ENCODE measurements at places on chromosomes 6 and 20. TPM values are rescaled to one million over a fixed set of nuclear protein-coding genes. Genes with fewer than 3 reads are reported as not detected.

DNA sequence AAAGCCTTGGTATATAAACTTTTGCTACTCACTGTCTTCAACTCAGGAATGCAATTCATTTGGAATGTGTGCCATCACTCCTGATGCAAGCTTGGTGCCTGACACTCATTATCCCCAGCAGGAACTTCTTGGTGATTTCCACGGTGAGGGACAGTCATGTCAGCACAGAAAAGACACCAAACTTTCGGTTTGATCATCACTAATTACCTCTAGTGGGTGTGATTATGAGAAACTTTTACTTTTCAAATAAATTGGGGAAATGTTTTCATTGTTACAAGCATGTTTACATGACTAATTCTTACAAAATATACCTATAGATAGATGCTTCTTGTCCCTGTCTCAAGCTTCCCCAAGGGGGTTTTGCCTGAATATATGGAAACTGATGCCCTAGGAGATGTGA, 40.9 kb downstream of the RPP40 start:
- DNase-seq = no peak

The NRSN1 gene
- 0.78 TPM for polyA plus RNA-seq

The CCN2 gene
- polyA plus RNA-seq = 413 TPM

The ZNF311 gene
- 5.4 TPM for polyA plus RNA-seq

The ZNF341 gene
- polyA plus RNA-seq = 2.4 TPM

The KCNG1 gene
- 7.9 TPM for polyA plus RNA-seq

The SLC17A9 gene
- 2.6 TPM for polyA plus RNA-seq

- DNase-seq = no peak
Observed at GRCh38 chr20:6884114-6884513, 116.6 kb downstream of the BMP2 start.

DNA sequence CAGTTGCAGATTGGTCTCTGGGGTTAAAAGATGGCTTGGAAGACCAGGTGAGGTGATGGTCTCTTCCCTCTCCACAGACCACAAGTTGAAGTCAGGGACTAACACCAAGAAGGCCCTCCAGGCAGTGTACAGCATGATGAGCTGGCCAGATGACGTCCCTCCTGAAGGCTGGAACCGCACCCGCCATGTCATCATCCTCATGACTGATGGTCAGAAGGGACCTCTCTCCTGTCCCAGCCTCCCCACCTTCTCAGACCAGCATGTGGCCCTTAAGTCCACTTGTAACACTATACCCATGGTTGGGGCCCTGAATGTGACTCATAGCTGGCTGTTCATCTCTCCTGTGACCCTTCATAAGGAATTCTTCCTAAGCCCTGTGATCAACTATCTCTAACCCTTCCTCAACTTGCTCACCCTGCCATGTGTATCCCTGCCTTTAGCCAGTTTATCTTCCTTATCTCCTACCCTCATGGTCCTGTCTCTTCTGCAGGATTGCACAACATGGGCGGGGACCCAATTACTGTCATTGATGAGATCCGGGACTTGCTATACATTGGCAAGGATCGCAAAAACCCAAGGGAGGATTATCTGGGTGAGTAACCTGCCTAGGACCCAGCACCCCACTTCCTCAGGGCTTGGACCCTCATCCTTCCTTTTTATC, 3.0 kb downstream of the CFB start:
- no peak for DNase-seq

- DNase-seq = no peak
Observed at GRCh38 chr20:49381558-49382493, 100.6 kb downstream of the KCNB1 start.

DNA sequence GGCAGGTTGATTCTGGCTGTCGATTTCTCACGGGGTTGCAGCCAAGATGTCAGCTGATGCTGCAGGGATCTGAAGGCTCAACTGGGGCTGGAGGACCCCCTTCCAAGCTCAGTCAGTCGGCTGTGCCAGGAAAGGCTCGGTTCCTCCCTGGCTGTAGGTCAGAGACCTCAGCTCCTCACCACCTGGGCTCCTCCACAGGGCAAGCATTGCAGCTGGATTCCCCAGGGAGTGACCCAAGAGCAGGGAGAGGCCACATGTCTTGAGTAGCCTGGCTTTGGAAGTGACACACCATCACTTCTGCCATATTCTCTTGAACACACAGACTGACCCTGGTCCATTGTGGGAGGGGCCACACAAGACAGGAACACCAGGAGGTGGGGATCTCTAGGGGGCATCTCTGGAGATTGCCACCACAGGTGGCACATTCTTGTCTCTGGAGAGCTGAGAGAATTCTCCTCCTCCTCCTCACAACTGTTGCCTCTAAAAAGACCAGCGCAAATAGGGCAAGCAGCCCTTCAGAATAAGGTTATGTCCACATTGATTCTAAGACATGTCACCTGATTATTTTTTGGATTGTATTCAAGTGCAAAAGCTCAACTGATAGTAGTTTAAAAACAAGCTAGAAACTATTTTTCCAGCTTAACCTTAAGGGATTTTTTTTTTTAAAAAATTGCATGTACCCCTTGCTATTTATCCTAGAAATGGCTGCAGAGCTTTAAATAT, 270.5 kb downstream of the NRN1 start:
- DNase-seq = no peak

GRCh38 chr6:76634695-76635094, 562.2 kb upstream of the IMPG1 start:
- DNase-seq = no peak

The POLR1H gene
- 33.5 TPM for polyA plus RNA-seq

DNA sequence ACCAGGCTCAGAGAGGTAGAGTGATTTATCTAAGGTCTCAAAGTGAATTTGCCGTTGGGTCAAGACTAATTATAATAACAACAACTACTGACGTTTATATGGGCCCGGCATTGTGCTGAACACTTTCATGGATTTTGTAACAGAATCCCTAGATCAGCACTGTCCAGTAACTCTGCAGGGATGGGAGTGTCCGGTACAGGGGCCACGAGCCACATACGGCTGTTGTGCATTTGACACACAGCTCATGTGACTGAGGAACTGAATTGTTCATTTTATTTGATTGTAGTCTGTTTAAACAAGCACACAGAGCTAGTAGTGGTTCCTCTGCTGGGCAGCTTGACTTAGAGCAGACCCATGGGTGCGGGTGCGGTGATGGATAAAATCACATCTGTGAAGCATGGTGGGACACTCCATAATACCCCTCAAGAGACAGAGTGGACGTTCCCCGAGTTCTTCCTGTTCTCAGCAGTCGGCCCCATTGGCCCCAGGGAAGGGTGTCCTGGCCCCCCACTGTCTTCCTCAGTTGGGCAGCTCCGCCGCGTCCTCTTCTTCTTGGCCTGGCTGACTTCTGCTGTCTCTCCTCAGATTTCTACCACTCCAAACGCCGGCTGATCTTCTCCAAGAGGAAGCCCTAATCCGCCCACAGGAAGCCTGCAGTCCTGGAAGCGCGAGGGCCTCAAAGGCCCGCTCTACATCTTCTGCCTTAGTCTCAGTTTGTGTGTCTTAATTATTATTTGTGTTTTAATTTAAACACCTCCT, 6.8 kb downstream of the CDKN1A start:
- DNase-seq = no peak

The CYP24A1 gene
- 3.4 TPM for polyA plus RNA-seq

The IL17A gene
- polyA plus RNA-seq = not detected

The TPX2 gene
- 38.2 TPM for polyA plus RNA-seq

DNA sequence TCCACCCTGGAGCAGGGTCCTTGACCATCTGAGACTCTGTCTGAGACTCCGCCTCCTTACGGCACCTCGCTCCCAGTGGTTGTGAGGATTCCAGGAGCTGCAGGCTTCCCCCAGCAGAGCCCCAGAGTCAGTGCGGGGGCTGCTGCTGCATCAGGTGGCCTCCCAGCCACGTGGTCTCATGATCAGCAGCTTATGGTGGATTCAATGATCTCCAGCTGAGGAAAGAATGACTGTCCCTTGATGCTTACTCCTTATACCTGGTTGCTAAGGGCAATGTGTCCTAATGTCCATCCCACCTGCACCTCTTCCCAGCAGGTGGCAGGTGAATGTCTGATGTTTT, 40.0 kb downstream of the SLC22A1 start:
- DNase-seq = no peak

GRCh38 chr6:43789447-43789846, 19.4 kb downstream of the VEGFA start:
- DNase-seq = no peak

GRCh38 chr6:132866762-132867449, 52.5 kb downstream of the RPS12 start:
- DNase-seq = no peak

DNA sequence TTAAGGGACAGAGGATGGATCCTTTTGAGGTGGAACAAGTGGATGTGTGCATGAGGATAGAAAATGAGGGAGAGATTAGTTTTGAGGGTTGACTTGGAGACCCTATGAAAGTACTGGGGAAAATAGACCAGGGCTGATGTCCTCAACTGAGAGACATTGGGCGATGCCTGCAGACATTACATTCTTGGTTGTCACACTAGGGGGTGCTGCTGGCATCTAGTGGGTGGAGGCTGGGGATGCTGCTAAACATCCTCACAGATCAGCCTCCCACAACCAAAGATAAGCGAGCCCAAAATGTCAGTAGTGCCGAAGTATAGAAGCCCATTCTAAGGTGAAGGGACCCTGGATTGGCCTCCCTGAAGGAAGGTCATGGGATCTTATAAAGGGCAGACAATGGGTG, 63.3 kb downstream of the MOCS1 start:
- no peak for DNase-seq

- no peak for DNase-seq
Observed at GRCh38 chr20:43472671-43473380, 15.1 kb downstream of the SRSF6 start.

- no peak for DNase-seq
Observed at GRCh38 chr6:87281426-87281825, 41.0 kb upstream of the SMIM8 start.

DNA sequence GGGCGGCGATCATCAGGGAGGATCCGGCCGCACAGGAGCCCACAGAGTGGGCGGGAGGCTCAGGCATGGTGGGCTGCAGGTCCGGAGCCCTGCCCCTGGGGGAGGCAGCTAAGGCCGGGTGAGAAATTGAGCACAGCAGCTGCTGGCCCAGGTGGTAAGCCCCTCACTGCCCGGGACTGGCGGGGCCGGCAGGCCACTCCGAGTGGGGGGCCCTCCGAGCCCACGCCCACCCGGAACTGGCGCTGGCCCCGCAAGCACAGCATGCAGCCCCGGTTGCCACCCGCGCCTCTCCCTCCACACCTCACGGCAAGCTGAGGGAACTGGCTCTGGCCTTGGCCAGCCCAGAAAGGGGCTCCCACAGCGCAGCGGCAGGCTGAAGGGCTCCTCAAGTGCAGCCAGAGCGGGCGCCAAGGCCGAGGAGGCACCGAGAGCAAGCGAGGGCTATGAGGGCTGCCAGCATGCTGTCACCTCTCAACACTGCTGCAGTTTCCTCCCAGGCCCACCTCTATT, 48.1 kb upstream of the UST start:
- no peak for DNase-seq

- no peak for DNase-seq
Observed at GRCh38 chr6:829656-830055, 136.7 kb upstream of the EXOC2 start.

DNA sequence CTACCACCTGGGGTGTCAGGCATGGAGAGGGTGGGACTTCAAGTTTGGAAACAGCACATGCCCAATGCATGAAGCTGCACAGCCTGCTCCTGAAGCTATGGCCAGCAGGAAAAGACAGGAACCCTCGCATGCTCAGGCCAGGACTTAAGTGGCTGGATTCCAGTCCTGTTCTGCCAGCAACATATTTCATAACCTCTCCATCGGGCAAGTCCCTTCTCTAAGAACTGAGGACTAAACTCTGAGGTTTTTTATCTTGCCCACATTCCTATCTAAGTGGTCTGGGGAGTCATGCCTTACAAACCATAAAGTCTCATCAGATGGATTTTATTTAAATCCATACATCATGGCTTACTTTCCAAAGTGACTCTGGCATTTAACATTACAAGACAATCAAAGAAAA, 27.5 kb upstream of the AGPAT4 start:
- no peak for DNase-seq

DNA sequence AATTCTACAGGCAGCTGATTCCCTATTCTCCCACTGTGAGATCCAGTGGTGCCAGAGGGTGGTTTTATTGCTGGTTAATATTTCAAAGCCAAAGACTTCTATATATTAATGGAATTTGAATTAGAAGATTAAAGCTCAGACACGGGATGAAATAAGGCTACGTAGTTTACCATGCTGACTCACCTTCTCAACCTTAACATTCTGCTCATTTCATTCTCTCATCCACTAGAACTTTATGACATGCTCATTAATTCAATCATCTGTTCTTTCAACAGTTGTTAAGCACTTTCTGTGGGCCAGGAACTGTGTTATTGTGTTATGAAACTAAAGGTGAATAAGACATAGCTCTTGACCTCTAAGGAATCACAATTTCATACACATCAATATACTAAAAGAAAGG, 456.9 kb upstream of the MAP3K7 start:
- no peak for DNase-seq

DNA sequence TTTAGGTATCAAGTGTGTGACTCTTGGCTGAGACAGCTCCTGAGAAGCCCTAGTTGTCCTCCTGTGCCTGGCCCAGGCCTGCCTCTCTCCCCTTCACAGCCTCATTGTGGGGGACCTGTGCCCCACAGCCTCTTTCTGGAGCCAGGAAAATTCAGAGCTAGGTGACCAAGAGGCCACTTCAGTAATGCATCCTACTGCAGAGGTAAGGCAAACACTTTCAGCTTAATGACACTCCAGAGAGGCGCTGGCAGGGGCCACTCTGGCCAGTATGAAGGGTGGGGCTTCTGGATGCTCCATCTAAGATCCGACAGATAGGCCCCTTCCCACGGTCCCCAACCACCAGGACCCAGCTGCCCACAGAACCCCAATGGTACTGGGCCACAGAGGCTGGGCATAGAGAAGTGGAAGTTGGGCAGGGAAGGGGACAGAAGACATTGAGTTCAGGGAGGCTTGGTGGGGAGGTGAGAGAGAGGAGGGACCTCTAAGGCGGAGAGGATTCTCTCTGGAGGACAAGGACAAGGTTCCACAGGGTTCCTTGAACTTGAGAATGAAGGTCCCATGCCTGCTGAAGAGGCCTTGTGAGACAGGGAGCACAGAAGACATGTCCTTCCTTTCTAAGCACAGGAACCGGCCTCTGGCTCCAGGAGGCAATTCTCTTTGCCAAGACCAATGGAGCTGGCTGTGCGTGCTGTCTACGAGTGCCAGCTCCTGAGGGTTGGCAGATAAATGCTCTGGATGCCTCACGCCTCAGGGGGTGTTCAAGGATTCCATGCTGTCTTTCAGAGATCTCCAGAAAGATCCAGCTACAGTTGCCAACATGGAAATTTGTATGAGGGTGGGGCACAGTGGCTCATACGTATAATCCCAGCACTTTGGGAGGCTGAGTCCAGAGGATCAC, 46.4 kb upstream of the TGM2 start:
- no peak for DNase-seq

DNA sequence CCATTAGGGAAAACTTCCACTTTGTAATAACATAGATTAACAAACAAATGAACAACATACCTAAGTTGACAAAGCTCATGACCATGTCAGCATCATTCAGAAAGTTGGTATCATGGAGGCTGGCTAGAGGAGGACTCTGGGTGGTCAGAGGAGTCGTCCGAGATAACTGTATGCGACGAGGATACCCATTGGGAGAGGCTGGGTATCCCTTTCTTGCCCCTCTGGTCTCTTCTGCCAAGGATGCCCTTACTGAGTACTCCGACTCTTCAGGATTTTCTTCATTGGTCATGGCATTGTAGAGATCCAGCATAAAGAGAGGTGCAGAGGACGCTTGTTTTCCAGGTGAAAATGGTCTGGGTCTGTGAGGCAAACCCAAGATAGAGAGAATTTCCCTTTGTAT, 1.1 kb downstream of the BMP5 start:
- DNase-seq = no peak
